ENCODE measurements at places on chromosomes 5 and 9.

DNA sequence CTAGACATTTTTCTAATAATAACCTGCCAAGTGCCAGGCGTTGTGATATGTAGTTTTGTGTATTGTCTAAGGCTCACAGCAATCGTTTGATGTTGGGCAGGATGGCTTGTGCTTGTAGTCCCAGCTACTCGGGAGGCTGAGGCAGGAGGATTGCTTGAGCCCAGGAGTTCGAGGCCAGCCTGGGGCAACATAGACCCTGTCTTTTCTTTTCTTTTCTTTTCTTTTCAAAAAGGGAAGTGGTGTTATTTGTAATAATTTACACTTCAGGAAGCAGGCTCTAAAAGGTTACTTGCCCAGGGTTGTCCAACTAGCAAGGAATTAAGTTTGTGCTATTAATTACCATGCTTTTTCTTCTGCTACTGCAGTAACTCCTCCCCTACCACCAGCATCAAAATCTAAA is 3.2 kb downstream of the ZNF131 start:
- DNase-seq = no peak

GRCh38 chr5:19189176-19189575 is 798.8 kb downstream of the CDH18 start:
- no peak for DNase-seq

DNA sequence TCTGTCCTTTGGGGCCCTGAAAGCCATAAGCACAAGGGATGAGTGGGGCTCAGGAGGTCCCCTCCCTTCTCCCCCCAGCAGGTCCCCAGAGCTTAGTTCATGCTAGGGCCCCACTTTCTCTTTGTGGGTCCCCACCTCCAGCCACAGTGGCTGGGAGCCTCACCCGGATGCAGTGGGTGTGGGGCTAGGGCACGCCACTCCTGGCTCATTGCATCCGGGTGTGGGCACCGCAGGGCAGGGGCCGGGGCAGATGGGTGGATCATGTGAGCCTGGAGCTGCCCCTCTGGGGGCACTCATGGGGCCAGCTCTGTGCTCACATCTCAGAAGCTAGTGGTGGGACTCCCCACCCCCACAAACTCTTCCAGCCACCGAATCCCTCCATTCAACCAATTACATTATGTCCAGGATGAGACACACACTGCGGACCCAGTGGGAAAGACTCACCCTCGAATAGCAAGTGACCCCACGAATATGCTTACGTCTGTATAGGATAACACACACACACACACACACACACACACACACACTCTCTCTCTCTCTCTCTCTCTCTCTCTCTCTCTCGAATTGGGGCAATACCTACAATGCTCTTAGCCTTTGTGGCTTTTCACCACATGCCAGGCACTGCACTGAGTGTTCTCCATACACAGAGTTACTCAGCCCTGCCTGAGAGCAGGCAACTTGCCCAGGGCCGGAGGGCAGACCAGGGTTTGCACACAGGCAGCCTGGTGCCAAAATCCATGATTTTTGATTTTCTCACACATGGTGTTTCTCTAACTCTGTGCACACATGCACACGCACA is 16.8 kb upstream of the PHYKPL start:
- no peak for DNase-seq

DNA sequence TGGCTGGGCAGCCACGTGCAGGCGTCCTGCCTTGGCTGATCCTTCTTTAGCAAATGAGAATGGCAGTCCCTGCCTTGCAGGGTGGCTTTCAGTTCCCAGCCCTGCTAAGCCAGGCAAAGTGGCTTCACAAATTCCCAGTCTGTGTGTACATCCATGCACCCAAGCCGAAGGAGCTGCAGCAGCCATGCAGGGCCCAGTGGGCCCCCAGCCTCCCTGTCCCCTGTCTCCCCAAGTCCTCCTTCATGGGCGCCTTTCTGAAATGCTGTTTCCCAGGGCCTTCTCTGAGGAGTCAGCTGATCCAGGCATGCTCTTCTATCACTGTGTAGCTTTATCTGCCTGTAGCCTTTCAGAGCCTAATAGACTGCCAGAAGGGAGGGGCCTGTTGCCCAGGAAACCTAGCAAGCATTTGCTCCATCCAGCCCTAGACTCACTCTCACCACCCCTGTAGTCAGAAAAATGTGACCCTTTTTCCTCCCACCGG is 47.4 kb upstream of the SHC3 start:
- peak; percentile 14 for DNase-seq

GRCh38 chr5:71883742-71884103 is 164.6 kb downstream of the CARTPT start:
- no peak for DNase-seq

- DNase-seq = peak; percentile 70
Observed at GRCh38 chr5:164966611-164967010, 1461.2 kb downstream of the MAT2B start.

DNA sequence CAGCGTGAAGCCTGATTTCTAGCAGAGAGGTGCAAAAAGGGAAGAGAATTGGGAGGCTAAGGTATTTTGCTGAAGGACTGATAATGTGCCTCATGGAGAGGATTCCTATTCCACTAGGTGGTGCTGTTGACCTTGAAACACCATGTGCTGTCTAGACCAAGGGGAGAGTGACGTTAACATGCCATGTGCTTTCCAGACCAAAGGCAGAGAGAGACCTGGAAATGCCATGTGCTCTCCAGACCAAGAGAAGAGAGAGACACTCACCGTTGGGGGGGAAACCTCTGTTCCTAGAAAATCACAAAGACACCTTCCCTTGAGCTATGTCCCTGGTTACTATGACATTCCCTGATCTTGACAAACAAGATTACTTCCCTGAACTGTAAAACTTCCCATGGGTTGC is 286.0 kb upstream of the TUSC1 start:
- peak; percentile 51 for DNase-seq

GRCh38 chr5:55483885-55484284 is 50.9 kb downstream of the PLPP1 start:
- no peak for DNase-seq

DNA sequence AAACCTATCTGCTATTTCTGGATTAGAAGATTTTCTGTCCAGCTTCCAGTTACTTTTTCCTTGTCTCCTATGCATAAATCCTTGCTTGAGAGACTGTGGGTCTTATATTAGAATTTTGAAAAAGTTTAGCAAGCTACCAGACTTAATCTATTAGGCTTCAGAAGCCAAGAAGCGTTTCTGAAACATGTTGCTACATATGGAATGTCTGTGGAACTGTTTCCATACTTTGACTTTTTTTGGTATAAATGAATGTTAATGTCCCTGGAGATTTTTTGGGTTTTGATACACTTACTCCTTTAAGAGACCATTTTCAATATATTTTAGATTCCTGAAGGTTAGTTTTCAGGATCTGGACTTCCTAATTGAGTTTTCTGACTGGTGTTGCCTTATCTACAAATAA is 191.4 kb upstream of the SGCD start:
- DNase-seq = no peak

GRCh38 chr5:178241688-178242231 is 9.2 kb upstream of the PHYKPL start:
- no peak for DNase-seq

DNA sequence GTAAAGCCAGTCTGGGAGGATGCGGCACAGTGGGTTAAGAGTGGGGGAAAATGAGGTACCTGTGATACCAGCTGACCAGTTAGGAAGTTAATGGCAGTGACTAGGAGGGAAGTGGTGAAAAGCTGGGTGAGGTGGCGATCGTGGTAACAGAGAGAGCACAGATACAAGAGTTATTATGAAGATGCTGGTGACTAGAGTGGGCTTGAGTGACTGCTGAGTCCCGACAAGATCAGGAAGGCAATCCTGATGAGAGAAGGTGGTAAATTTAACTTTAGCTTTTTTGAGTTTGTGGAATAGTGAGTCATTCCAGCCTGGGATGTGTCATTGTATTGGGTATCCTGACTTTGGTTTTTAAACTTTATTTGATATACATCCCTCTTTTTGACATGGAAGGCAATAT is 38.8 kb downstream of the CMYA5 start:
- DNase-seq = no peak

- DNase-seq = no peak
Observed at GRCh38 chr5:135498637-135498995, 37.1 kb downstream of the NEUROG1 start.

- DNase-seq = no peak
Observed at GRCh38 chr9:98877311-98877710, 66.4 kb upstream of the COL15A1 start.

DNA sequence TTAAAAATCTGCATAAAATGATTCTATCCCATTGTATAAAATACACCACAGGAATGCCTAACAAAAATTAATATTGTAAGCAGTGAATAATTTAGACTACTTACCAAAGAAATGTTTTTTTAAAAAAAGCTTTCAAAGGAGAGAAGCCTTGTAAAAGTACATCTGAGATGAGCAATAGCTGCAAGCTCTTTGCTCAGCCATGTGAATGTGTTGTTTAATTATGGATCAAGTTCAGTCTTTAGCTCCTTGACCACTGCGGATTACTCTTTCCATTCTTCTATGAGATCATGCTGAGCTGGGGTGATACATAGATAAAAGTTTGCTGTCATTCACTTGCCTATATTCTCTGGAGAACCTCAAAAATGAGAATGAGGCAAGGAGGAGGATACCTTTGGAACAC is 782.4 kb upstream of the ZNF608 start:
- no peak for DNase-seq

DNA sequence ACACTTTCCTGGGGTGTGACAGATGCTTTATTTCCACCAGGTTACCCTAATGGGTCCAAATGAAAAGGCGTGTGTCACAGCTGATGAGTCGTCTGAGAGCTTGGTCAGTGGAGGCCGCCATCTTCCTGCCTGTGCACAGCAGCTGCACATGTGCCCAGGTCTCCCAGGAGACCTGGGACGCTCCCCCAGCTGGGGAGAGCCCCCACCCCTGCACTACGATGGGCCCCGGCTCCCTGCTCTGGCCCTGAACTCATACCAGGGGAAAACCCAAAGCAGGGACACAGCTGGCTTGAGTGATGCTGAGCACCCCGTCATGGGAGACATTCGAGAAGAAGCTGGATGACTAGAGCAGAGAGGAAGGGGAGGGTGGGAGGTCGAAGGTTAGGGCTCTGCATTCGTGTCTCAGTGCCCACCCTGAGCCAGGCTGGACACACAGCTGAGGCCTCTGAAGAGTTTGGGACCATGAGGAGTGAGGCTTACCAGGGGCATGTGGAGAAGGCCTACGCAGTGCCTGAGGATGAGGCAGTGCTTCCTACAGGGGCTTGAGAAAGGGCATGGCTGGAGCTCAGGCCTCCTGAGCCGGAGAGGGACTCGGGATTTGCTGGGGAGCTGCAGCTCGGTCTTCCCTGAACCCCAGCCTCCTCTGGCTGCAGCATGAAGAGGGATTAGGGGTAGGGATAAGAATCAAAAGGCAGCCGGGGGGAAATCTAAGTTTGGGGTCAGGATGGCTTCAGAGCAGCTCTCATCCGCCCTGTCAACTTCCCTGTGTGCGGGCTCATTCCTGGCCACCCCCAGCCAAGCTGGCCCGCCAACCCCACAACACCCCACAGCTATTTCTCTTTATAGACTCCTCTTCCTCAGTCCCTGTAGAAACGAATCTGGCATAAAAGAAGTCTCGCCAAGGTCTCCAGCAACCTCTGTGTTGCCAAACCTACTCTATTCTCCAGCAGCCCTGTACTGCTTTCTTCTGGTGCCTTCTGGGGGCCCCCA is 42.2 kb upstream of the RNU6ATAC start:
- no peak for DNase-seq

DNA sequence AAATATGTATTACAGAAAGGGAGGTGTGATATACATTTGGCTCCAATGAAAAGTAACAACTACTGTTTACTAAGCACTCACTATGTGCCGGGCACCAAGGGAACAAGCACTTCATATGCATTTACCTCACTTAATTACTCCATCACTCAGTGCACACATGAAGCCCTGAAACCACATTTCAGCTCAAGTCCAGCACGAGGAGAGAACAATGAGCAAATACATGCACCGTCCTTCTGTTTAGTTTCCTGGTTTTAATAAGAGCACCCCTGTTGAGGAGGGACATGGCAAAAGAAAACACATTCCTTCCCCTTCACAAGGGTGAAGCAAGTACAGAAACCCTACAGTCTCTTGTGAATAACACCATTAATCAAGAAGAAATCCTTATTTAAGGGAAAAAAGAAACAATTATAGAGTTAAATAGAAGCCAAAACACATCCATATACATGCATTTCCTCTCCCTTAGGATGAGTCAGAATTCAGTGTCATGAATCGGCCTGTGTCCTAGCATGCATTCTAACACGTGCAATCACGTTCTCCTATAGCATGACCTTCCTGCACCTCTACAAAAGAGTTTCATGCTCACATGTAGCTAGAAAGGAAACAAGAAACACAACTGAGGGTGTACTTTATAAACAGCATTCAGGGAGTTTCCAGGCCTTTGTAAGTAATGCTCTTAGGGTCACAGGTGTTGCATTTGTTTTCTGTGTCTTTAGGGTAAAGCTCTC is 411.6 kb downstream of the BNC2 start:
- DNase-seq = no peak

- no peak for DNase-seq
Observed at GRCh38 chr5:141869514-141869913, 8.7 kb downstream of the PCDH1 start.

DNA sequence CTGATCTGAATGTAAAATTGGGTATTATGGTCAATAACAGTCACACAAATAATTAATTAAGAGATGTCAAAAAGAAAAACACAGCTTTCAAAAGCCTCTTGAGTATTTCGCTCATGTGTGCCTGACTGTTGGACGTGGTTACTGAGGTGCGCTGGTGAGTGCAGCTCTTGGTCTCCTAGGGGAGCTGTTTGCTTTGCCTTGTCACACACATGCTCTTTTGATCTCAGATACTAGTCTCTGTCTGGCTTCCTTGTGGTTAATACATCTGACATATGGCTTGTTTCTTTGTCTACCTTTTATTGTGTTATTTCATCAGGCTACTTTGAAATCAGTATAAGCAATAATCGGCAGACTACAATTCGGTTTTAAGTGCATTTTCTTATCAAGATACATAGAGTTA is 51.5 kb downstream of the PCSK1 start:
- peak; percentile 8 for DNase-seq

DNA sequence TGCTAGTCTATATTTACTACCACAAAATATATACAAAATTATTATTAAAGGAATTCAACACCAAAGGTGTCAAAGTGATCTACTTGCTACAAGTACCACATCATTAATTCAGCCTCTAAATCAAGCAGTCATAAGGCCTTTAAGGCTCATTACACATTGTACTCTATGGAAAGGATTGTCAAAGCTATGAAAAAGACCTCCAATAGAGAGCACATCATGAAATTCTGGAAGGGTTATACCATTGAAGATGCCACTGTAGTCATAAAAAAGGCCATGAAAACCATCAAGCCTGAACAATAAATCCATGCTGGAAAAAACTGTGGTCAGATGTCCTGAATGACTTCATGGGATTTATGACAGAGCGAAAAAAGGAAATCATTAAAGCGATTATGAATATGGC is 708.0 kb upstream of the FAM174A start:
- no peak for DNase-seq

DNA sequence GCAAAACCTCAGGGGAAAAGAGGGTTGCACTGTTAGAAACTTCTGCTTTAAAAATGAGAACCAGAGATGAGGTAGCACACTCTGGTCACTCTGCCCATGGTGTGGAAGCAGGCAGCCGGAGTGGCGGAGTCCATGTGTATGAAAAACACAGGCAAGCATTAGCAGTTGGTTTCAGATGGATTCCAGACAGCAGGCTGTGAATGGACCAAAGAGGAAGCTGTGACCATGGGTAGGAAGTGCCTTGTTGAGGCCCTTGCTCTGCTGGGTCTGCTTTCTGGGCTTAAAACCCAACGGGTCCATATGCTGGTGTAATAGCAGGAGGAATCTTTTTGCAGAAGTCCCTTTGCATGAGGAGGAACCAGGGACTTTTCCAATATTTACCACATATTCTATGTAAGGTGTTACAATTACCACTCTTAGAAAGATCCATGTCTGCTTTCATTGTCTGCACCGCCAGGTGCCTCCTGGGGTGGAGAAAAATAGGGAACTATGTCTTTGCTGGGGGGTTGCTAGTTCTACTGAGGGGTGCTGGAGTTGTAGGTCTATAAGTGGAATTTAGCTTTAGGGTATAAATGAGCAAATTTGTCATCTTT is 77.0 kb downstream of the ANKRD55 start:
- no peak for DNase-seq
